Calu3 (cell line): ENCODE measurements at places on chromosomes 12 and 14.

DNA sequence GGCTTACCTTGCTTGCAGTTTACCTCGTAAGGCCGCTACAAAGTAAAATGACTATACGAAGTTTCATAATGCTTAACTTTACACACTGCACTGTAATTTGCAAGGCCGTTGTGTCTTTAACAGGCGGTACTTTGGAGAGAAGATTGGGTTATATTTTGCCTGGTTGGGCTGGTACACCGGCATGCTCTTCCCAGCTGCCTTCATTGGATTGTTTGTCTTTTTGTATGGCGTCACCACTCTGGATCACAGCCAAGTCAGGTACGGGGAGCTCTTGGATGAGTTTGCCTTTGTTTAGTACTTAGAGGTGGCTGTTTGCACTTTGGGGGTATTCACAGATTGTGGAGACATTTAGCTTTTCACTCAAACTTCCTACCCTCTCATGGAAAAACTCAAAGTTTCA, 167.8 kb downstream of the SLC5A8 start:
- DNase-seq = no peak

GRCh38 chr12:89253488-89253887, 98.8 kb downstream of the DUSP6 start:
- no peak for DNase-seq

DNA sequence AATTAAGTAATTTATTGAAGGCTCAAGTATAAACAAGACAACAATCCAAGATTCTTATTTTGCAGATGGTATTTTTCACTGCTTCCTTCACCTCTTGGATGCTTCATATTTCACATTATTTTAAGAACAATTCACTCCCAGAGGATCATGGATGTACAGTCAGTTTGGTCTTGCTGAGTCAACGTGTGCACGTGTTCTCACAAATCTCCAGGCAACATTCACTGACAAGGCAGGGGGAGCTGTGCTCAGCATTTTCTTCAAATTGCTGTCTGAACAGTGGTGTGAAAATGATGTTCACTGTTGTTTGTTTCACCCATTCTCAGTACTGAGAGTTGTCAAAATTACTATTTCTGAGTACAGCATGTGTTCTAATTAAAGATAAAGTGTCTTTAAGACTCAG, 118.3 kb upstream of the SLC38A4 start:
- no peak for DNase-seq

DNA sequence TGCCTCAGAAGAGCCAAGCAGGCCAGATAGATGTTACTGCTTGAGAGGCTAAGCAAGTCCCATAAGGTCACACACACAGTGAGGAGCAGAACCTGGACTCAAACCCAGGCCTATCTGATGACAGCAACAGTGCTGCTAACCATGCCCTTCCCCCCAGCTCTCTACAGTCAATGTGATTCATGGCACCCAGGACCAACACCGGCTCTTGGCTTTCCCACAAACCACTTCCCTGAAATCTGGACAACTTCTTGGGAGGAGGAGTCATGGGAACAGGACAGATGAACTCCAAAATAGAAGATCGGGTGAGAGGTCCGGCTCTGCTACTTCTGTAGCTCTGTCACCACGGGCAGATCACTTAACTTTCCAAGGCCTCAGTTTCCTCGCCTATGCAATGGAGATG, 716 bp upstream of the PTGDR start:
- no peak for DNase-seq

DNA sequence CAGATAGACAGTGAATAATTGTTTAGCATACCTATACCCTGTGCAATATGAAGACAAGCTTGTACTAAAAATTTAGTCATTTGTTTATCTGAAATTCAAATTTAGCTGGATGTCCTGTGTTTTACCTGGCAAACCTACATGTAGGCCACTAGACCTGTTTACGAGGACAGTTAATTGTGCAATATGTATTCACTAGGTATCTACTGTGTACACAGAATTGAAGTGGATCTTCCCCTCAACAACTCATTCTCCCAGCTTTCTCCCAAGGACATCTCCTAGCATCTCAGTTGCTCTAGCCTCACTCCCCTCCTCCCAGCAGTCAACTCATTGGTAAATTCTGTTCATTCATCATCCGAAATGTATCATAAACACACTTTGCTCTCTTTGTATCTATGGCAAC, 25.3 kb downstream of the AK7 start:
- no peak for DNase-seq

GRCh38 chr12:75666939-75667334, 155.5 kb upstream of the KRR1 start:
- no peak for DNase-seq

DNA sequence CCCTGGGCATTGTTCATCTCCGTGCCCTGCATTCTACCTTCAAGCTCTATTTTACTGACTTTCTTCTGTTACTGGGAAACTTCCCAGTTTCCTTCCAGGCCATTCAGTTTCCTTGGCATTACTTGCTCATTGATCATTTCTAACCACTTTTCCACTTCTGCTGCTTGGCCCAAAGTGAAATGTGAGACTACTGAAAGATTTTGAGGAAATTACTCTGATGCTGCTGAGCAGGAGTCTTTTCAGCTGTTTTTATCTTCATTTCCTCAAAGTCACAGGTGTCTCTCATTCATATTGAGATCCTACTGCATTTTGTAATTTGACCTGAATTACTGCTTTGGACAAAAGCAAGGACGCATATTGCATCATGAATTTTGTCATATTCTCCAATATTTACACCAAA, 26.4 kb upstream of the DBX2 start:
- DNase-seq = no peak
